SHP77 (cell line): ENCODE measurements at places on chromosomes 7 and 10.

DNA sequence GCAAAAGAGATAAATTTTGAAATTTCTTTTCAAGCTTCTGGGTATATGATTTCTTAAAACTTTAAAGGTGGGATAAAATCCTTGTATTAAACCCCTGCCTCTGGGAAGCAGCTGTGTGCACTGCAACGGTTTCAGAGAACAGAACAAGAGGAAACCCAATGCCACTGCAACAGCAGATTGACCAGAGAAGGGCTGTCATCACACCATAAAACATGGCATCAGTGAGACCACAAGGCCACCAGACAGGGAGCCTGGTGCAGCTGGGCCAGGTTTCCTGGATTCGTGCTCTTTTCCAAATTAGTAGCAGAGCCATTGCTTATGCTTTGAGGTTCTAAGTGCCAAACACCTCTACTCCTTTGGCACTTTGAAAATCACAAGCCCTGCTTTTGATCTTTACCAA lies 152.4 kb downstream of the PRPF18 start:
- peak; percentile 41 for DNase-seq

DNA sequence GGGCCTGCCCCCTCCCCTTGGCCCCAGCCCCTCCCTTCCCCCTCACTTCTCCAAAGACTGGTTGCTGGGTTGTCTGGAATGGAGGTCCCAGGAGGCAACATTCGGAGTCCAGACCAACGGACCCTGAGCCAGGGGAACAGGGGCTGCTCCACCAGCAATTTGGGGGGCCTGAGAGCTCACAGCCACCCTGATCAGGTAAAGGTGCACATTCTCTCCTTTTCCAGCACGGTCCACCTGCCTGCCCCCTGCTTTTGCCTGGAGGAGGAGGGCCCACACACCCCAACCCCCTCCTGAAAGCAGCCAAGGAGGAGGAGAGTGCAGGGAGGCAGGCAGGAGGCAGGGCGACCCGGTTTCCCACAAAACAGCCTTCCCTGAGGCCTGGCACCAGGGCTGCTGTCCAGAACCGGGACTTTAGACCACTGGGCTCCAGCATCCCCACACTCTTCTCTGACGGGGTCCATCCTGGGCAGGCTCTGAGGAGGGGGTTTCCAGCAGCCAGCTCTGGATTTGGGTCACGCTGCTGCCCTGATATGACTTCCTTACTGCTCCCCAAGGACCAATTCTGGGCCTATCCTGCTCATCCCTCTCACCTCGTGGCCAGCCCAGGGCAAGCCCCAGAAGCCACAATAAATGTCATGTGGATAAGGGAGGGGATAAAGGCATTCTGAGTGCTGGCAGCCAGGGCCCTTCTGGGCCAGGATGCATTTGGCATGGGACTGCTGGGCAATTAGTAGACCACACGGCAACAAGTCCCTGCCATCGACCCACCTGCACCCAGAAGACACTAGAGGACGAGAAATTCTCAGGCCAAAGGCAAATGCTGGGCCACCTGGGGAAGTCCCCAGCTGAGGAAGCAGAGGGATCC lies 1.1 kb upstream of the CAMK2B start:
- DNase-seq: no peak

GRCh38 chr7:115477193-115477651 lies 553.3 kb downstream of the TFEC start:
- DNase-seq: no peak

- no peak for DNase-seq
Measured at GRCh38 chr7:77276120-77276519, 76.5 kb upstream of the FGL2 start.

DNA sequence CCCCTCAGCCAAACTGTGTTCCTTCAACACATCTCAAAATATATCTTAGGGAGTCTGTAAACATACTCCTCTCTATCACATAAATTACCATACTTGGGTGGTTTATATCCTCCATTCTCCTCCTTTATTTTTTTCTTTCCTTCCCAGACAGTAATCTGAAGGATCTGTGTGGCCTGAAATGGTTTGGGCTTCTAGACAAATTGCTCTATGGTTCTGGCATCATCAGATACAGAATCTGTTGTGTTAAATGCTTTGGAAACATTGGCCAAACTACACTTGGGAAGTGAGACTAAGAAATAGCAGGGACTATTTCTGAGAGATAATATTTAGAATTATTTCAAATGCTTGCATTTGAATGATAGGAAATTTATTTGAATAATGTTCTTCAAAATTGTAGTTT lies 353.0 kb upstream of the KCND2 start:
- DNase-seq: no peak

- no peak for DNase-seq
Measured at GRCh38 chr10:94673614-94674321, 9.8 kb upstream of the CYP2C18 start.

DNA sequence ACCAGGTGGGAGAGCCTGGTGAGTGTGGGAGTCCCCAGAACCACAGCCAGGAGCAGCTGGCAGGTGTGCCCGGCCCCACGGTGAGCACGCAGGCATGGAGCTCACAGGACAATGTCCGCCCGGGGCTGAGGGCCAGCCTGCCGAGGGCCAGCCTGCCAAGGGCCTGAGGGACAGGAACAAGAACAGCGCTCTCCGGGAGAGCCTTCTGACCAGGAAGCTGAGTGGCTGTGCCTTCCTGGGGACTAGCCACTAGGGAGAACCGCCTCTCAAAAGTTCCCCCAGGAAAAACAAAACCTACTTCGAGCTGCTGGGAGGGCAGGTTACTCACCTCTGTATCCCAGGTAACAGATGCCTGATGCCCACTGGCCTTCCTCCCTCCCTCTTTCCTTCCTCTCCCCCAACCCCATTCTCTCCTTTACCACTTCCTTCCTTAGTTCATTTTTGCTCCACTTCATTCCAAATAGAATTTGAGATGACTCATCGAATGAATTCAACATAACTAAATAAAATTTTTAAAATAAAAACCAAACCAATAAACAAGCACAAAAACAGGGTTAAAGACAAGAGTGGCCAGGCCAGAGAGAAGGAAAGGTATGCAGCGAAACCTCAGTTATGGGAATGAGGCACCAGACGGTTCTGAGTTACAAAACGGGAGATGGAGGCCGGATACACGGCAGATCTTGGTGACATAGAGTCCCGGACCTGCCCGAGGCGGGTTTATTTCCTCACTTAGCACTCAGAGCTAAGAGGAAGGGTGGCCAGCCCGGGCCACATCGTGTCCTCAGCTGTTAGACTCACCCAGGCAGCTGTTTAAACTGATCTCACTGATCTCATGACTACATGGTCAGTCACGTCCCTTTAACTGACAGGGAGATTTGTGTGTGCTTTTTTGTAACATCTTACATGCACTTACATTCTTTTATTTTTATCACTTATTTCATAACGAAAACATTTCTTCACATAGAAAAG lies 128.5 kb downstream of the TNS3 start:
- DNase-seq: peak; percentile 87

DNA sequence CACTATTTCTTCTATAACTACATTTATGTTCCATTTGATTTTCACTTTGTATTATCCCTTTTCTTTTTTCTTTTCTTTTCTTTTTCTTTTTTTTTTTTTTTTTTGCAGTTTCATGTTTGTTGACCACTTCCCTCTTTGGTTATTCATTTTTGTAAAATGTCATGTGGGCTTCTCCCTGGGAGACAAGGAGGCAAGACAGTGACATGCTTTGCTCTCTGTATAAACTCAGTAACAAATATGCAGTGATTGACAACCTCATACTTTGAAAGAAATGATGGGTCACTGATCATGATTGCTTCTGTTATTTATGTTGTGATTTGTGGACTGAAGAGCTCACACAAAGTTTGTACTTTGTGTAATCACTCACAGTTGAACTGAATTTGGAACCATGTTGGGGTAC lies 90.2 kb upstream of the ABI1 start:
- no peak for DNase-seq

DNA sequence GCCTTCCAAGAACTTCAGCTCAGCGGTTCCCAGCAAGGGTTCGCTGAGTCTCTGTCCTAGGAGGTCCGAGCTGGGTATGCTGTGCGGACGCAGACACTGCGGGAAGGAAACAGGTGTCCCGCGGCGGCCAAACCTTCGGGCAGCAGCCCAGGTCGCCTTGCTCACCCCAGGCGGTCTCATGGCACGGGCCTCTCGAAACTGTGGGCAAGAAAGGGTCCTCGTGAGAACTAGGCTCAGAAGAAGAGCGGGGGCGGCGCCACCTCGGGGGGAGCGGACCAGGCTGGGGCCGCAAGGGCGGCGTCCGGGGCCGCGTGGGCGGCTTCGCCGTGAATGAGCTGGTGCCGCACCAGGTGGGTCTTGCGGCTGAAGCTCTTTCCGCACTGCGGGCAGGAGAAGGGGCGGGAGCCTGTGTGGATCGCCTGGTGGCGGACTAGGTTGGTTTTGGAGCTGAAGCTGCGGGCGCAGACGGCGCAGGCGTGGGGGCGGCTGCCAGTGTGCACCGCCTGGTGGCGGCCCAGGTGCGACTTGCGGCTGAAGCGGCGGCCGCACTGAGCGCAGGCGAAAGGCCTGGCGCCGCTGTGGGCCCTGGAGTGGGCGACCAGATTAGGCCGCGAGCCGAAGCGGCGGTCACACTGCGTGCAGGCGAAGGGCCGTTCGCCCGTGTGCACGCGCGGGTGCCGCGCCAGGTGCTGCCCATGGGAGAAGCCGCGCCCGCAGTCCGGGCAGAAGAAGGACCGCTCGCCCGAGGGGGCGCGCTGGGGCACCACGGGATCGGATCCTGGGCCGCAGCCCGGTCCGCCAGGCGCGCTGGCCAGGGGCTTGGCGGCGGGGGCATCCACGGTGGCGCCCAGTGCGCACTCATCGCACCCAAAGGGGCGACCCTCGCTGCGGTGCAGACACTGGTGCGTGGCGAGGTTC lies 8.6 kb downstream of the ZNF467 start:
- no peak for DNase-seq

- DNase-seq: no peak
Measured at GRCh38 chr10:52870562-52870961, 98.0 kb upstream of the MBL2 start.

GRCh38 chr10:14884082-14884481 lies 5.4 kb downstream of the SUV39H2 start:
- DNase-seq: no peak

DNA sequence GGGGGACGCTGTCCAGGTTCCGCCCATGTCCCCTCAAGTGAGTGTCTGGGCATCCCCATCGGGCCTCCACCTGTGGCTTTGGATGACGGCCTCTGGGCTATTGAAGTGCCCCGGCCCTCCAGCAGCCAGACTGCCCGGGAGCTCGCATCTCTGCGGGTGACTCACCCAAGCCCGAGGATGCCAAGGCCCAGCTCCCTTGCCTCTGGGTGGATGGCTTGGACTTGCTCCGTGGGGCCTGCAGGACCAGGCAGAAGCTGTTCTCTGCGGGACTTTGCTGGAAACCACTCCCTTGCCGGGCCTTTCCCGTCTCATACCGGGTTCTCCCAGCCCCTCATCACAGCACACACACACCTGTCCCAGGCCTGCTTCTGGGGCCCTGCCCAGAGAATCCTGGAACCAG lies 22.4 kb downstream of the DPYSL4 start:
- DNase-seq: no peak

DNA sequence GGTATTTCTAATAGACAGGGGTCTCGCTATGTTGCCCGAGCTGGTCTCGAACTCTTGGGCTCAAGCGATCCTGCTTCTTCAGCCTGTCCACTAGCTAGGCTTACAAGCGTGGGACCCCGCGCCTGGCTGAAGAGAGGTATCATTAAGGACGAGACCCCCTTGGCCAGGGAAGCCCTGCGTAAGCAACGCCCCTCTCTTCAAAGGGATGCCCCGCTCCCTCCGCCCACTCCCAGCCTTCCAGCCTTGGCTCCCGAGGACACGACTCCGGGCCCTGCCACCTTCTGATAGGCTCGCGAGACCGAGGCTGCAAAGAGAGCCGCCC lies 220 bp upstream of the ZKSCAN5 start:
- peak; percentile 96 for DNase-seq

- no peak for DNase-seq
Measured at GRCh38 chr10:100907773-100908363, 4.9 kb upstream of the SLF2 start.

DNA sequence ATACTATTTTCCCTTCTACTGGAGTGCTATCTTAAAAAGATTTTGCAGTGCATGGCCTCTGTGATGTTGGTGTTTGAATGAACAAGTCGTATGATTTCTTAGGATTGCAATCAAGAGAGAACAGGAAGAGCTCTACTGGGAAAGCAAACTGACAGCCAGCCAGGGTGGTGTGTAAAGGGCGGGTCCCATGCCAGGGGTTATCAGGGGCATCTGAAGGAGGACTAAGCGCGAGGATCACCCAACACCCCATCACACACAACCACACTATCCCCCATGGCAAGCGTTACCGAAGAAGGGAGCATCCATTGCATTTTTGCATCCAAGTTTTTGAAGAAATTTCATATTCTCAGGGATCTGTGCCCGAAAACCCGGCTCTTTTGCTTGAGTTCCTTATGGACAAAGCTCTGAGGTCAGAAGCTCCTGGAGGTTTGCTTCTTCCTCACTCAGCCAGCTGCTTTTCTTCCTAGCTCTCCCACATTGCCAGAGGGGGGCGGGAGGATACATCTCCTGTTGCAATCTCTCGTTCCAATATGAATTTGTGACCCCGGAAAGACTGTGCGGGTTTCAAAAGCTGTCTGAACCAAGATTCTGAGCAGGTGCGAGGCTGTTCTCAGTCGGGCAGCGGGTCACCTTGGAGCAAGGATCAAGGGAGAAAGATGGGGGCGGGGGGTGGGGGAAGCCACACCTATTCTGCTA lies 5.2 kb downstream of the NEUROD6 start:
- DNase-seq: no peak

DNA sequence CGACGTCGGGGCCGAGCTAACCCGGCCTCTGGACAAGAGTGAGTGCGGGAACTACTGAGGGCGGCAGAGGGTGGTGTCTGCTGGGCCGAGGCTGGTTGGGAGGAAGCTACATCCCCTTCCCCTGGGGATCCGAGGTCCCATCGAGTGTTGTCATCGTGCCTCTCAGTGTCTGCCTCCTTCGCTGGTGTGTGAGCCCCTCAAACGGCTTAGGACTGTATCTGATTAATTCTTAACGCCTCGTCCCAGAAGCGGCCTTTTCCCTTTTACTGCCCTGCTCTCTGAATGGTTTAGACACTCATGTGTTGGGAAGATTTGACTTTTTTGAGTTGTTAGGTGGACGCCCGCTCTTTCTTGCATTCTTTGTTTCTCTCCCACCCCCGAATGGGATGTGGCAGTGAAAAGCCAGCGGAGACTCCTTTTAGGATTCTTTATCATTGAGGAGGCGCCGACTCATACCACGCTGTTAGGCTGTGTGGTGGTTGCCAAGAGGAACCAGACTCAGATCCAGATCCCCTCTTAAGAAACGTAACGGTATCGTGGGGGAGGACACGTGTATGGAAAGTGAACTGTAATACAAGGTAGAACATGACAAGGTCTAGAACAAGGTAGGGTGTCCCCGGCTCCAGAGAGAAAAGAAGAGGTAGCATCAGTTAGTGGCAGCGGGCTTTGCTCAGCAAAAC lies 631 bp downstream of the SUPV3L1 start:
- DNase-seq: no peak

GRCh38 chr7:4774007-4774406 lies 1.4 kb upstream of the AP5Z1 start:
- DNase-seq: no peak

DNA sequence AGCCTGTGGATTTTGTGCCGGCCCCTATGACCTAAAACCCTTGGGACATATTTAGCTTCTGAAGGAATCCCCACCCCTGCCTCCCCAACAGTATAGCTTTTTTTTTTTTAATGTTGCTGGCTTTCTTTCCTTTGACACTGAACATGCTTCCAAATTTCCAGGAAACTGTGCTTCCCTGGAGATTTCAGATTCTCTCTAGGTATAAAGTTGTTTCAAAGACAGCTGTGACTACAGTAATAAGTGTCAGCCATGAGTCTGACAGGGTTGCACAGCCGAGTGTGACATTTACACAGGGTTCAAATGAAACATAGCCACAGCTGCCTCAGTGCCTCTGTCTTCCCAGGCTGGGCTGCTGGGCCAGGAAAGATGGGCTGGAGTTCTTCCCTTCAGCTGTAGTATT lies 466.6 kb upstream of the COBL start:
- DNase-seq: no peak
